Omental fat pad (tissue), 4 donors: ENCODE measurements at places on chromosomes 2 and 18.

- no peak for DNase-seq
Observed at GRCh38 chr2:219521066-219521880, 7.0 kb downstream of the ASIC4 start.

DNA sequence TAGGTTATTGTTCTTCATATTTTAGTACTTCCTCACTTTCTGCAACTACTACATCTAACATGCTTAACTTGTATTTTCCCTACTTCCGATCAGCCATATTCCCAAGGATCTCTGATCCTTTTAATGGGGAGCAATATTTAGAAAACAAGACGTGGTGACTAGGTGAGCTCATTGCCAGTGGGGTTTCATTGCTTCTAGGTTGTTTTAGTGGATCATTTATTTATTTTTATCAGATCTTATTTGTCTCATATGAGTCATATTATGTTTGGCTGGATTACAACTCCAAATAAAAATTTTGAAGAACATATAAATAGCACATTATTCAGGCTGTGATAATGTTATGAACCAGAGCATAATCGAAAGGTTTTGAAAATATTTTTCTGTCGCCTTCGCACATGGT, 480.9 kb upstream of the TMEFF2 start:
- no peak for DNase-seq

DNA sequence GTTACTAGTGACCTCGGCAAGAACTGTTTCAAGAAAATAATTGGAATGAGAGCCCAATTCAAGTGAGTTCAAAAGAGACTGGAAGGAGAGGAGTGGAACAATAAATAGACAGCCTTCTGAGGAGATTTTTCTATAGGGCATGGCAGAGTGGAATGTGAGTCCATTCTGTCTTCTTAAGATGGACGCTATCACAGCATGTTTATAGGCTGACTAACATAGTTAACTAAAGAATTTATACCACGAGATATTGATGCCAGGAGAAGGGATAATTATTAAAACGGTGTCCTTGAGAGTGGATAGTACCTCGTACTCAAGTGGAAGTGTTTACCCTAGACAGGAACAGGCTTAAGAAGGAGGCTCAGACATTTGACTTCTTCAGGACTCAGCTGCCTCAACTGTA, 143.5 kb upstream of the RBBP8 start:
- DNase-seq, result no peak

DNA sequence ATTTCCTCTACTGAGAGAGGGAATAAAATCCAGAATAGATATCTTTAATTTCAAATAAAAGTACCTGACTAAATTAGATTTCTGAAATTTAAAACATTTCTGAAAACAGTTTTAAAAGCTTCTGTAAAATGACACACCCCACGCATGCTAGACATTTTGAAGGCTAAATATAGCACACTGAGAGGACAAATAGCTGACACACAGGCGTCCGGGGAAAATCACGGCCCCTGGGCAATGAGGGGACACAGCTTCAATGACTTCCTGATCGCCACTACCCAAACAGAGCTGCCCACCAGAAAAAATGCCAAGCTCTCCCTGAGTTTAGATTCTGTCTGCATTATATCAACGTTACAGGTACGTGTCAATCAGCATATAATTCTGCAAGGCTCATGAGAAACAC, 10.9 kb downstream of the TBC1D8 start:
- DNase-seq, result no peak

GRCh38 chr2:58156780-58157179, 84.3 kb downstream of the FANCL start:
- DNase-seq, result no peak
